ENCODE measurements at places on chromosomes 5 and 9.

DNA sequence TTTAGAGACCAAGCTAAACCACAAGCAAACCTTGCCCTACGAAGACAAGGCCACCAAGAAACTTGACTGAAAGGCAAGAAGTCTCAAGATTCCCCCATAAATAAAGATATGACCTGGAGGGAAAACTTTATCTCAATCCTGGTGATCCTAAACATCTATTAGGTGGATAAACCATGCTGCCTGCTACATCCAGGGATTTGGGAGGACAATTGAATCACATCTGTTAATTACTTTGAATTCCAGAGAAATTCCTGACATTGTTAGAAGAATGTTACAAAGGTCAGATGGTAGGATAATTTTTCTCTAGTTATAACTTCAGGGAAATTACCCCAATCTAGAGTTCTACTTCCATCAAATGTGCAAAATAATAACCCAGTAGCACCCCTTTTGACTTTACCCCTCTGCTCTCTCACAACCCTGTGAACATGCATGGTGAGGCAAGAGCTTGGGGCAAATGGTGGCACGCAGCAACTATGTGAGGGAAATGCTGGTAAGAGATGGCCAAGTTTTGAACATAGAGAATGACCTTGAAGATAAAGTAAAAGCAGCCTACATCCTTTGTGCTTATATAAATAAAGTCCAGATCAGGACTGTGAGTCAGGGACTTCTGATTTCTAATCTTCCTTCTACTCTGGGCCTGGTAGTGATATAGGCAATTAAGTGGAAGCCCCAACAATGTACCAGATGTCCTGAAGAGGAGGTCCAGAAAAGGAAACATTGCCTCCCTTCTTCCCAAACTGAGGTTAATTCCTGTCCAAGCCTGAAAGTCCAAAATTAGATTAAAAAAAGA, 57.1 kb upstream of the PTGER4 start:
- no peak for DNase-seq

DNA sequence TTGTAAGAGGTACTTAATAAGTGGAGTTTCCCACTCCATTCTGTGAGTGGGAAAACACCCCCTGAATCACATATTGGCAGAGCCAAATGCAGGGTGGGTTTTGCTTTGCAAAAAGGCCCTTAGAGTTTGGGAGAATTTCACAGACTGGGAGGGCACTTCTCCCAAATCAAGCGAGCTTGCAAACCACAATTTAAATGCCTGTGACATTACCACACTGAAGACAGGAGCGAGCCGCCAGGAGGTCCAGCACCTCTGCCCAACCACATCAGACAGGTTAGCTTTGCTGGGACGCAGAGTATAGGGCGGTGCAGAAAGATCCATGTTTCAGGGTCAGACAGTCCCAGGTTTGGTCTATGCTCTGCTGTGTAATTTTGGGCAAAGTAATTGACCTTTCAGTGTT, 2.3 kb downstream of the ALAD start:
- no peak for DNase-seq

DNA sequence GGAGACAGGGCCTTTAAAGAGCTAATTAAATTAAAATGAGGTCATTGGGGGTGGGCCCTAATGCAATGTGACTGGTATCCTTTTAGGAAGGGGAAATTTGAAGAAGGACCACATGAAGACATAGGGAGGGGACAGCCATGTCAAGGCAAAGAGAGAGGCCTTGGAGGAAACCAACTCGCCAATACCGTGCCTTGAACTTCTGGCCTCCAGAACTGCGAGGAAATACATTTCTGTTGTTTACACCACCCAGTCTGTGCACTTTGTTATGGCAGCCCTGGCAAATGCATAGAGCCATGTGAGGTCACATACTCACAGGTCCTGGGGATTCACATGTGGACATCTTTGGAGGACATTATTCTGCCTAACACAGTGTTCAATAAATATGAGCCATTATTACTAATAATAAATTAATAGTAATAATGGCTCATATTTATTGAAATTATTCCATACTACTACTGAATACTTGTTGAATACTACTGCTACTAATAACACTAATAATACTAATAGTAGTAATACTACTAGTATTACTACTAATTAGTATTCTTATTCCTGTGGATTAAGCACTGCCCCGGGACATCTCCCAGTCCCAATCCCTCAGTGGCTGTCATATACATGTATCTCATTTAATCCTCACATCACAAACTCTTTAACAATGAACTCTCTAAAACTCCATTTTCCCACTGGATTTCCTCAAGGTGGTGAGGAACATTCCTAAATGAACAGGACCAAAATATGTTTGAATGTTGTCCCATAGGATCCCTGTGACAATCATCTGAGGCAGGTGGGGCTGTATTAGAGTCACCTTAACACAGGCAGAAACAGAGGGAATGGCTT, 8.4 kb downstream of the TRAF1 start:
- no peak for DNase-seq

GRCh38 chr5:147901599-147902039, 4.7 kb downstream of the C5orf46 start:
- no peak for DNase-seq

DNA sequence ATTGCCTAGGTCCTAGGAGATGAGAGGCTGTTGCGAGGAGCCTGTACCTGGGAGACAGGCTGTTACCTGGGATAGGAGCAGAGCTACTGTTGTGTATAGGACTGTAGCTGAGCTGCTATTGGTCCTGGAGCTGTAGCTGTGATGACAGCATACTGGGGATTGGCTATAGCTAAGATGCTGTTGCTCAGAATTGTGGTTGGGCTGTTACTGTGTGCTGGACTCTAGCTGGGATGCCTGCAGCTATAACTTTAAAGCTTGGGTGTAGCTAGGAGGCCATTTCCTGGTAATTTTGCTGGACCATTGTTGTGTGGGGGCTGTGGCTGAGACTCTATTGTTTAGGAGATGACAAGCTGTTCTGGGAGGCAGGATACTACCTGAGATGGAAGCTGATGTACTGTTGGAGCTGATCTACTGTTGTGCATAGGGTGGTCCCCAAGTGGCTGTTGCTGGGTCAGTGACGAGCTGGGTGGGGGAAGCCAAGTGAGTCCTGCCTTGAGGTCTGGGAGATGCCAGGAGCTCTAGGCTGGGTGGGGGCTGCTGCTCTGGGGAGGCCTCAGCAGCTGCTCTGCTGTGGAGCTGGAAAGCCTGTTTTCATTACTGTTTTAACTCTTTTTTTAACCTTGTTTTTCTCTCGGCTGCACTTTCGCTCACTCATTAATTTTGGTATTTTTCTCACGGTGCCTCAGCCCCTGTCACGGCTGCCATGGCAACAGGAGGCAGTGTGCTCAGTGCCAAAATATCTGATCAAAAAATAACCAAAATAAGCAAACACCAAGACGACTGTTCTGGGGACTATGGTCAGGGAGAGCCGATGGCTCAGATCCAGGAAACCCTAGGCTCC, 3.0 kb upstream of the PCDH1 start:
- no peak for DNase-seq
